ENCODE measurements at places on chromosomes 7 and 10.

- DNase-seq: no peak
Measured at GRCh38 chr10:11448545-11449244, 162.8 kb downstream of the USP6NL start.

DNA sequence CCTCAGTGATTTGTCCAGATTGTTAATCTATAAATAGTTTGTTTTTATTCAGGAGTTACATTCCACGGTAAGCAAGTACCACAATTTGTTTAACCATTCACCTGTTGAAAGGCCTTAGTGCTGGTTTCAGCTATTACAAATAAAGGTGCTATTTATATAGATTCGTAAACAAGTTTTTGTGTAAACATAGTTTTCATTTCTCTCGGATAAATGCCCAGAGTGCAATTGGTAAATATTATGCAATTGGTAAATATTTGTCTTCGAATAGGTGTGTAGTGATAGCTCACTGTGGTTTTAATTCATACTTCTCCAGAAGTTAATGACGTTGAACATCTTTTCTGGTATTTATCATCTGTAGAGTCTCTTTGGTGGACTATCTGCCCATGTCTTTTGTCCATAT lies 76.4 kb upstream of the RSU1 start:
- DNase-seq: no peak

GRCh38 chr10:71396084-71396710 lies 523 bp upstream of the CDH23 start:
- DNase-seq: peak; percentile 49

DNA sequence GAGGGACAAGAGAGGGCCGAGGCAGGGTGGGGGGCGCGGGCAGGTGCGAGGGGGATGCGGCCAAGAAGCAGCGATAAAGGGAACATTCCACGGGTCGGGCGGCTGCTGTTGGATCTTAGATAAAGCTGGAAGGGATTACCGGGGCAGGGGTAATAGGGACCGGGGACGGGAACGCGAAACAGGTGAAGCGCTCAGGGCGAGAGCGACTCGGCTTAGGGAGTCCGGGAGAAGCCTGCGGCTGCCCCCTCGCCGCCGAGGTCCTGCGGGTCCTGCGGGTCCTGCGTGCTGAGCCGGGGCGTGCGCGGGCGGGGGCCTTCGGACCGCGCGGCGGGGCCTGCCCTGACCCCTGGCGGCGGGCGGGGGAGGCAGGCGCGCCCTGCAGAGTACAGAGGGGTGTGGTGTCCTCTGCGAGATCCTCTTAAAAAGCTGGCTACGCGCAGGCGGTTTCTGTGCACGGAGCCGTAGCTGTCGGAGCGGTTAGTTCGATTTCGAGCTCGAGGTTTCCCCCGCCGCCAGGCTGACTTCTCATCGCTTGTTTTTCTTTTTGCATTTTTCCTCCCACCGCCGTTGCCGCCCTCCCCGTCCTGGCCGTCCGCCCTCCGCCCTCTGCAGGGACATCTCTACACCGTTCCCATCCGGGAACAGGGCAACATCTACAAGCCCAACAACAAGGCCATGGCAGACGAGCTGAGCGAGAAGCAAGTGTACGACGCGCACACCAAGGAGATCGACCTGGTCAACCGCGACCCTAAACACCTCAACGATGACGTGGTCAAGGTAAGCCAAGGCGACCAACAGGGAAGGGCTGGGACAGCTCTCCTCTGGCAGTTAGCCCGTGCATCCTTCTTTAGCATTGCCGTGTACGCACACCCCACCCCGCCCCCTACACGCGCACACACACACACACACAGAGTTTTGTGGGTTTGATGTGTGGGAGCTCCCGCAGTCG lies 1.4 kb downstream of the CAV1 start:
- peak; percentile 92 for DNase-seq

GRCh38 chr10:128527711-128528110 lies 401.5 kb upstream of the MKI67 start:
- DNase-seq: no peak

GRCh38 chr7:15829691-15830090 lies 143.2 kb upstream of the MEOX2 start:
- no peak for DNase-seq

GRCh38 chr10:70738761-70739121 lies 46.4 kb downstream of the TBATA start:
- no peak for DNase-seq

- DNase-seq: no peak
Measured at GRCh38 chr7:51000956-51001355, 218.3 kb upstream of the GRB10 start.

- no peak for DNase-seq
Measured at GRCh38 chr10:61543831-61544230, 90.7 kb upstream of the TMEM26 start.

DNA sequence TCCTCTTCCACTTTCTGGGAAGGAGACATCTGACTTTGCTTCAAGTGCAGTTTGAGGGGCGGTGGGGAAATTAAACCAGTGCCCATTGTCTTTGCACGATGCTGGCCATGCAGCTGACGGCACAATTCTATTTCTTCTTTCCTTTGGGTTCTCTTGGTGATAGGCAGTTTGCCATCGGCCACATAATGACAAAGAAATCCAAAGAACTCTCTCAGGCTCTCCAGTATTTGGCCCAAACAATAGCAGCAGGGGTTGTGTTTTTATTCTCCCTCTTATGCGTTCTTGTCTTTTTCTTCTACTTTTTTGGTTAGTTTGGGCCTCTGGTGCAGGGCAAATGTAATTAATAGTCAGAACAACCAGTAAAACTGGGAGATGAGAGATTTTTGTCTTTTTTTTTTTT lies 147.0 kb downstream of the EMX2 start:
- DNase-seq: peak; percentile 11

DNA sequence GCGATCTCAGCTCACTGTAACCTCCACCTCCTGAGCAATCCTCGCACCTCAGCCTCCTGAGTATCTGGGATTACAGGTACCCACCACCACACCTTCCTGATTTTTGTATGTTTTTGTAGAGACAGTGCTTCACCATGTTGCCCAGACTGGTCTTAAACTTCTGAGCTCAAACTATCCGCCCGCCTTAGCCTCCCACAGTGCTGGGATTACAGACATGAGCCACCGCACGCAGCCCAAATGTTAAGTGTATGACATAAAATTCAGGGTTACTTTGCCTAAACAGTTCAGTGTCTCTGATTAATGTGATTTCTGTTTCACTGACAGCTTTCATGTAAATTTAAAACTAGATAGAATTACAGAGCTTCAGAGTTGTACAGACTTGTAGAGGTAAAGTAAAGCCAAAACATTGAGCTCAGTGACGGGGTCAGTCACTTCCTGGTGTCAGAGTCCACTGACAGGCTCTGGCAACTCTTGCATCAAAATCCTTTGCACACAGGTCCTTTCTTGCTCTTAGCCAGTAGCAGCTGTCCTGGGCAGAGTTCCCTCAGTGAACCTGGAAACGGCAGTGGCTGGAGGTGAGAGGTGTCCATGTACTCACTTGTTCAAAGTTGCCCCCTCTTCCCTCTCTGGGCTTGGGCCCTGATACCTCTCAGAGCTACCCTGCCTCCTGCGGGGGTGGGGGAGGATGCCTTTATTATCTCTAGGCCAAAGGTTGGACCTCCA lies 33.7 kb downstream of the MGMT start:
- DNase-seq: no peak

DNA sequence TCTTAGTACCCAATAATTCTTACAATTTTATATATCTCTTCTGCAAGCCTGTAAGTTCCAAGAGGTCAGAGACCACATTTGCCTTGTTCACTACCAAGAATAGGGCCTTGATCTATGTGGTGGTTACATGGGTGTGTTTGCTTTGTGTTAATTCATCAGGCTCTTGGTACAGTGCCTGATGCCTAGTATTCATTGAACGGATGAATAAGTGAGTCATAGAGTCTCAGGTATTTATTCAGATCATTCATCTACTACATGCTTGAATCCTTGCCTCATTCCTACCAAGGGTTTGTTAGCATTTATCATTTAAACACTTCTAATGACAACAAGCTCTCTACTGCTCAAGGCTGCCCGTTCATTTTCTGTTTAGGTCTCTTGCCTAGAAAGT lies 11.3 kb upstream of the SGPL1 start:
- no peak for DNase-seq

- DNase-seq: no peak
Measured at GRCh38 chr10:78277314-78278057, 243.8 kb downstream of the RPS24 start.

GRCh38 chr10:70223728-70224127 lies 9.5 kb downstream of the PPA1 start:
- DNase-seq: no peak

GRCh38 chr7:93171606-93172226 lies 23.5 kb upstream of the SAMD9L start:
- peak; percentile 10 for DNase-seq

GRCh38 chr10:23402856-23403255 lies 36.0 kb upstream of the OTUD1 start:
- no peak for DNase-seq

GRCh38 chr10:87733081-87733480 lies 73.4 kb downstream of the PAPSS2 start:
- DNase-seq: no peak

- DNase-seq: no peak
Measured at GRCh38 chr7:99112097-99112496, 31.8 kb downstream of the SMURF1 start.

- peak; percentile 80 for DNase-seq
Measured at GRCh38 chr7:80827239-80827633, 91.6 kb downstream of the SEMA3C start.

DNA sequence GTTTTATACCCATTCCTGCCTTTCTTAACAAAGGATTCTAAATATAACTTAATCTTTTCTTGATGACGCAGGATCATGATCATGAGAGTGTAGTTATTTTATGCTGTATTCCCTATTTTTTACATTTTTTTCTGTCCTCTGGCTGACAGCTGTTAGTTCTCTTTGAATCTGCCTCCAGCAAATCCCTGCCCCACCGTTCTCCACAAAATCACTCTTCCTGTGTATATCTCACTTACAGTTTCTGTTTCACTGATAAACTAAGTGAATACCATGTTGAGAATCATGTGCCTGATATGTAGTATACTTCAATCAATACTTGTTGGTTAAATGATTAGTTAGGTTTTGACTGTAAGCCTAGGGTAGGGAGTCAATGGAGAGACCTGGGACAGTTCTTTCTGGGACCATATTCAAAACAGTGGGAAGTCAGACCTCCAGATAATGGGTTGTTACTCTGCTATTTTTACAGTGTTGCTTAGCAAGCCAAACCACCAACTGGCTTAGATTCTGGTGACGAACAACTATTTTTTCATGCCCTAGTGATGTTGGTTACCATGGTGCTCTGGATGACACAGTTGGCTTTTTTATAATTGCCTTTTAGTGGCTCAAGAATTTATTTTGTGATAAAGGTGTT lies 12.8 kb downstream of the CNNM1 start:
- no peak for DNase-seq

DNA sequence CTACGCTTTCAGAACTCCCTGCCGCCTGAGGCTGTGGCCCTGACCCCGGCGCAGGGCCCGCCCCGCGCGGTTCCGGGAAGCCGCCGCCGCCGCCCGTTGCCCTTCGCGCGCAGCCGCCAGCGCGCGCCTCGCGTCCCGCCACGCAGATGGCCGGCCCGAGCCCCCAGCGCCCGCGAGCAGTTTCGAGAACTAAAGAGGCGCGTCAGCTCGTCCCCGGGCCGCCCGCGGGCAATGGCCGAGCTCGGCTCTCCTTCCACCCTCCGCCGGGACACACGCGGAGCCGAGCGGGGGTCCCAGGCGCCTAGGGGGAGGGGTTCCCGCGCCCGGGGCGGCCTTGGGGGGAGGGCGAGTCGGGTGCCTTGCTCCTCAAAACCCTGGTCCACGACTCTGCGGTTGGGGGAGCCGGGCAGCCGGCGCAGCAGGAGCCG lies 1.8 kb downstream of the HNRNPF start:
- peak; percentile 50 for DNase-seq

- no peak for DNase-seq
Measured at GRCh38 chr7:49823566-49823965, 50.1 kb downstream of the VWC2 start.

- peak; percentile 40 for DNase-seq
Measured at GRCh38 chr10:11560076-11560709, 51.3 kb downstream of the USP6NL start.

DNA sequence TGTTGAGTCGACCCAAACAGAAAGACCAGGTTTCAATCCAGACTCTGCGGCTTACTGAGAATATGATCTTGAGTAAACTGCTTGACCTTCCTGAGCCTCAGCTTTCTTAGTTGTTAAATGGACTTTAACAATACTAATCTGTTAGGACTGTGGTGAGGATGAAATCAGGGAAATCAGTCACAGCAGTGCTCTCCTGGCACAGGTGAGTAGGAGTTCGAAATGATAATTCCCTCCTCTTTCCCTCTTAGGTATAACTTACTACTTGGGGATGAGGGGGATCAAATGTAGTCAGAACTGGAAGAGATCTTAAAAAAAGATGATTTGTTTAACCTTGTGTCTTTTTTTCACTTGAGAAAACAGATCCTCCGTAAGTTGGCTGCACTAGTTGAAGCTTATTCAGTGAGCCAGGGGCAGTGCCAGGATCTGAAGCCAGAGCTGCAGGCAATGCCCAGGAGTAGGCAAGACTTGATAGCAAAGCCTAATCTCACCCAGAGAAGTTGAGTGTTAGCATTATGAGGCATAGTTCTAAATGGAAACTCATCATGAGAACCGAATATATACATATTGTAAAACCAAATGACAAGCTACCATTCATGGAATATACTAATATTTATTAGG lies 1.8 kb upstream of the MAGI2 start:
- DNase-seq: no peak

- DNase-seq: peak; percentile 57
Measured at GRCh38 chr7:5426226-5426475, 2.5 kb upstream of the TNRC18 start.

GRCh38 chr10:70035531-70035930 lies 17.1 kb upstream of the MACROH2A2 start:
- no peak for DNase-seq

DNA sequence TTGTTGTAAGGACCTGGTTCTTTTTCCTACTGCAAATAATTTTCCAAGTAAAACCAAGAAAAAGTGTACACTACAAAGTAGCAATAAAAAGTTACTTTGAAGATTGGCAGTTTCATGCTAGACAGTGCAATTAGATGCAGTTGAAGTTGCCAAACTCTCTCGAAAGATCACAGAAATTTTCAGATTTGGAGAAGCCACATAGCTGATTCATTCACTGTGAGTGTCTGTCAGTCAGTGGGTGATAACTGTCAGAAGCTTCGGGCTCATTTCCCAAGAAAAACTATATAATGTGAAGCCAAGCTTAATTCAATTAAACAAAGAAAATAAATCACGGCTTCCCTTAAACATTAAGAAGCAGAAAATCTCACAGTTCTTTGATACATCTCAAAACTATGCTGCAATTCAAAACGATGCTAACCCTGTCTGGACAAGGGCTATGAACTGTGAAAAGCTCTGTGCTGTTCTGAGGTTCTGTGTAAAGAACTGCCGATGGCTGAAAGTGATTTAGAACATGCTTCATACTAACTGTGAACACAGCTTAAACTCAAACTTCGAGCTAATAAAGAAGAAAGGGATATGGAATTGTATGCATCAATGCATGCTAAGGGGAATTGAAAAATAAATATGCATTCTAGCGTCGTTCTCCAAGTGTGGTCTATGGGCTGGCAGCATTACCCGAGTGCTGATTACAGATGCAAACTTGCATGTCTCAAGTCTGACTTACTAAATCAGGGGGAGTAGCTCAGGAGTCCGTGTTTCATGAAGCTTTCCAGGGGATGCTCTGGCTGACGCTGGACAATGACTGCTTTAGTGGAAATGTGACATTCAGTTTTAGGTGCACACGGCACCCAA lies 557.4 kb downstream of the CALN1 start:
- no peak for DNase-seq

GRCh38 chr7:112510001-112510742 lies 29.4 kb downstream of the LSMEM1 start:
- peak; percentile 62 for DNase-seq
